ENCODE measurements at places on chromosomes 16 and 17.

GRCh38 chr17:76240461-76241203, at the start of gene RNF157:
Gene RNF157 (minus strand): TSS chr17:76240493. CDS start chr17:76240240, 253 bp downstream.
- peaks cover 62% of the 10 kb centered on the region for H3K27me3 ChIP-seq
- H3K36me3 ChIP-seq: no peaks in the 10 kb centered on the region
- DNase-seq: peak; percentile 81
- H3K27ac ChIP-seq: peak within 1 kb of the TSS; percentile 50

- H3K4me1 ChIP-seq: no peaks in the 10 kb centered on the region
- no peaks in the 10 kb centered on the region for H3K36me3 ChIP-seq
- no peak overlapping the region for H3K4me3 ChIP-seq
- H3K27ac ChIP-seq: no peak overlapping the region
- H3K27me3 ChIP-seq: no peaks in the 10 kb centered on the region
These were observed 394.0 kb downstream of the KCNJ2 start for GRCh38 chr17:70563281-70563820.

GRCh38 chr17:77618173-77618572, 340.3 kb upstream of the TNRC6C start:
- peaks cover 10% of the 10 kb centered on the region for H3K36me3 ChIP-seq
- DNase-seq: no peak
- H3K27me3 ChIP-seq: peaks cover 8% of the 10 kb centered on the region
- no peak overlapping the region for H3K27ac ChIP-seq
- no peak overlapping the region for H3K4me3 ChIP-seq

- H3K27ac ChIP-seq: no peak overlapping the region
- no peaks in the 10 kb centered on the region for H3K27me3 ChIP-seq
These were observed 605.5 kb upstream of the SALL1 start for GRCh38 chr16:51756447-51757123.

- no peaks in the 10 kb centered on the region for H3K36me3 ChIP-seq
- H3K4me3 ChIP-seq: no peak overlapping the region
- H3K27me3 ChIP-seq: no peaks in the 10 kb centered on the region
- no peak for DNase-seq
- no peak overlapping the region for H3K27ac ChIP-seq
These were observed 128.4 kb downstream of the WWOX start for GRCh38 chr16:78227855-78228254.

GRCh38 chr16:15900901-15901500, 12.6 kb upstream of the CEP20 start:
- H3K36me3 ChIP-seq: no peaks in the 10 kb centered on the region
- H3K4me3 ChIP-seq: no peak overlapping the region
- H3K27ac ChIP-seq: no peak overlapping the region
- DNase-seq: no peak
- H3K4me1 ChIP-seq: peaks cover 15% of the 10 kb centered on the region
- no peaks in the 10 kb centered on the region for H3K27me3 ChIP-seq

- H3K27me3 ChIP-seq: no peaks in the 10 kb centered on the region
- peaks cover 4% of the 10 kb centered on the region for H3K4me1 ChIP-seq
- H3K4me3 ChIP-seq: peak overlapping the region; percentile 89
These were observed 610 bp downstream of the RFNG start for GRCh38 chr17:82050761-82051641.

DNA sequence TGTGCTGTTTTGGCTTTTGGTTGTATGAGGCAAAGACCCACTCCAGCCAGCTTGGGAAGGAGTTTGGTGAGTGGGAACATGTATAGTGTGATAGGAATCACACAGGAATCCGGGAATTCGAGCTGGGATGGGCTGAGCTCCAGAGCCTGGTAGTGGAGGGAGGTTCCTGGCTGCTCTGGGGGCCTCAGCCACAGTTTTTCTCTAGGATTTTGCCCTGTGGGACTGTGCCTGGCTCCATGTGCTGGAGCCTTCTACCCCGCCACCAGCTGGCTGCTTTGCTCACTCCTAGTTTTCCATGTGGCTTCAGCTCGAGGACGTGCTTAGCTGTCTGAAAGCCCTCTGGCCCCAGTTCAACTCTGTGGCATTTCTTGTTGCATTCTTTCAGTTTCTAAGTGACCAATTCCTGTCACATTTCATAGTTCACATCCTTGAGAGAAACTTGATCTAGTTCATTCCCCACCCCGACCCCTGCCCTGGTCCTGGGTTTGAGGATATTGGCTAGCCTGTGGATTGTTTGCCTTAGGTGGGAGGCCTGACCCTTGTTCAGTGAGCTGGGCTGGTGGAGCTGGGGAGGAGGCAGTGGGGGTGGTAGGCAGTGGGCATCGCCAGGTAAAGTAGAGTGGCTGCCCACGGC, 5.0 kb downstream of the SEC14L1 start:
- no peaks in the 10 kb centered on the region for H3K27me3 ChIP-seq
- peaks cover 51% of the 10 kb centered on the region for H3K4me1 ChIP-seq
- peak overlapping the region; percentile 61 for H3K27ac ChIP-seq
- H3K4me3 ChIP-seq: no peak overlapping the region

DNA sequence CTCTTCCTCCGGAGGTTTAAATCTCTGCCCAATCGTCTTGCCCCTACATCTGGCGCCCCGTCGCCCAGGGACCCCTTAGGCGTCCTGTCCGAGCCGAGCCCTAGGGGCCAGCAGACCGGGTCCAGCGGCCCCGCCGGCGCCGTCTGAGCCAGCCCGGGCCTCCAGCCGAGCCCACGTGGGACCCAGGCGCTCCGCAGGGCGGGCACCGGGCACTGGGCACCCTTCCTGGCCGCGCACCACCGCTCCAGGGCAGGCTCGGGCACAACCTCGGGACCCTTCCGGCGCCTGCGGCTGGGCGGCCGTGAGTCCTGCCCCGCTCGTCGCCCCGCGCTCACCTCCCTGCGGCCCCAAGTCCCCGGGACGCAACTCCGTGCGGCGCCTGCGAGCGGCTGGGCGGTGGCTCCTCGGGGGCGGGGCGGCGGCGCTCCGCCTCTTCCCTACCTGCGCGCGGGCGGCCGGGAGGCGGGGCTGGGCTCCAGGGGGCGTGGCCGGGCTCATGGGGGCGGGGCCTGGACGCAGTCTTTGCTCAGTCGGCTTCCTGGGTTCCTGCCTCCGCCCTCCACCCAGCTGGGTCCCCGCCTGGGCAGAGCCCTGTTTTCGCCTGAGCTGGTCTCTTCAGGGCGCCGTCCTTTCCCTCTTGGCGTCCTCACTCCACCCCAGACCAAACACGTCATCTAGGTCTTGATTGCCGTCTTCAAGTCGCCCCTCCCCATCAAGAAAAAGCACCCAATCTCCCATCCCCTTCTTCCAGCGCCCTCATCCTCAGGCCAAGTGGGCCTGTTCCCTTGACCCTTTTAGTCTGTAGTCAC, at the start of gene RHBDF2:
TSS of gene RHBDF2 (minus strand) at position 406 of the 809 bp plus-strand sequence. CDS start 19,899 bp downstream, outside the sequence.
- peaks cover 48% of the 10 kb centered on the region for H3K4me1 ChIP-seq
- DNase-seq: peak; percentile 95
- H3K27me3 ChIP-seq: peaks cover 5% of the 10 kb centered on the region
- H3K4me3 ChIP-seq: peak within 1 kb of the TSS; percentile 82
- H3K27ac ChIP-seq: peak within 1 kb of the TSS; percentile 62

DNA sequence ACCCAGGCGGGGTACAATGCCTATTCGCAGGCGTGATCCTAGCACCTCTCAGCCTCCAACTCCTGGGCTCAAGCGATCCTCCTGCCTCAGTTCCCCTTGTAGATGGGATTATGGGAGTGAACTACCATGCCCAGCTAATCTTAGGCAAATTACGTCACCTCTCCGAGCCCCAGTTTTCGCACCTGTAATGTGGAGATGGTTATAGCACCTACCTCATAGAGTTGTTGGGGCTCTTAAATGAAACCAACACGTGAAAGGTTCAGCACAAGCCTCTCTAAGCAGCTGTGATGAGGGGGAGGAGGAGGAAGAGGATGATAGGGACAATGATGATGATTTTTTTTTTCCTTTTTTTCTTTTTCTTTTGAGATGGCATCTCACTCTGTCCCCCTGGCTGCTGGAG, 59.9 kb downstream of the ABR start:
- DNase-seq: no peak
- H3K27me3 ChIP-seq: peaks cover 2% of the 10 kb centered on the region
- H3K36me3 ChIP-seq: peaks cover 3% of the 10 kb centered on the region
- no peak overlapping the region for H3K27ac ChIP-seq
- H3K4me3 ChIP-seq: no peak overlapping the region

- peak; percentile 59 for DNase-seq
- no peak overlapping the region for H3K27ac ChIP-seq
- H3K4me1 ChIP-seq: peaks cover 33% of the 10 kb centered on the region
- H3K27me3 ChIP-seq: peaks cover 26% of the 10 kb centered on the region
- H3K4me3 ChIP-seq: peak overlapping the region; percentile 56
- H3K36me3 ChIP-seq: no peaks in the 10 kb centered on the region
These were observed 1.9 kb upstream of the C16orf74 start for GRCh38 chr16:85752511-85753420.

- peak overlapping the region; percentile 94 for H3K4me3 ChIP-seq
- H3K4me1 ChIP-seq: peaks cover 36% of the 10 kb centered on the region
- no peaks in the 10 kb centered on the region for H3K27me3 ChIP-seq
- peak overlapping the region; percentile 79 for H3K27ac ChIP-seq
- no peak for DNase-seq
These were observed 873 bp upstream of the RPS2 start for GRCh38 chr16:1965396-1966001.

DNA sequence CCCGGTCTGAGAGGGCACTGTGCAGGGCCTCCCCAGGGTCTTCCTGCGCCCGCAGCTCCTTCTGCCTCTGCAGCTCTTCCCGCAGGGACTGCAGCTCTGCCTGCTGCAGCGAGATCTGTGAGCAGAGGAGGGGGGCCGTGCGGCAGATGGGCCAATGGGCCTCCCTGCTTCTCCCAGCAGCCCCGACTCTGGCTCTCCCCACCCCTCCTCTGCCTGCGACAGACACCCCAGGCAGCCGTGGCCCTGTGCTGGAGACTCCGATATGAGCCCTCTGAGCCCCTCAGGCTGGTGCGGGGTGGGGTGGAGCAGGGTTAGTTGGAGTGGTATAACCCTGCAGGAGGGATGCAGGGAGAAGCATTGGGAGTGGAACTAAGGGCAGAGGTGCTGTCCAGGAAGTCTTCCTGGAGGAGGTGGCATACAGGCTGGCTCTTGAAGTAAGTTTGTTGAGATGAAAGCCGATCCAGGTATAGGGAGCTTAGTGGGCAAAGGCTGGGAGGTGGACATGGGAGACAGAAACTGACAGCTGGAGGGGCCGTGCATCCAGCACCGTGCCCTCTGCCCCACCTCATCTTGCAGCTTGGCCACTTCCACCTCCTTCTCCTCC, 5.0 kb downstream of the THOC6 start:
- H3K36me3 ChIP-seq: peaks cover 23% of the 10 kb centered on the region
- H3K27ac ChIP-seq: 0 out of 2 replicates have a peak overlapping the region, but pooled peaks have one; percentile 36
- no peaks in the 10 kb centered on the region for H3K27me3 ChIP-seq
- peaks cover 25% of the 10 kb centered on the region for H3K4me1 ChIP-seq
- DNase-seq: no peak

DNA sequence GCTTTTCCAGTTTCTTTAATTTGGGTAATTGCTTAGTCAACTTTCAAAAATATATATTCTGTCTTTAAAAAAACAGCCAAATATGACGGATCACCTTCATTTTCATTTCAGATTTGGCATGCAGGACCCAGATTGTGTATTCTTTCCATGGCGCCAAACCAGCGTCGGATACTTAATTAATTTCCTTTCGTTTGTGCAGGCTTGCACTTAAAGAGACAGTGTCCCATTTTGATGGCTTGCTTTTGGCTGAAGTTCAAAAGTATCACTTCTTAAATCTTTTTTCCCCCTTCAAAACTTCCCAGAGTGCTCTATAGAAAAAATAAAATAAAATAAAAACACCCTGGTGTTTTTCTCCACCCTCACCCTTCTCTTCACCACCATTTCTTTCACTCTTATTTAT, 394.5 kb upstream of the SOX9 start:
- no peak overlapping the region for H3K27ac ChIP-seq
- peaks cover 5% of the 10 kb centered on the region for H3K4me1 ChIP-seq
- H3K4me3 ChIP-seq: no peak overlapping the region
- no peaks in the 10 kb centered on the region for H3K36me3 ChIP-seq
- no peak for DNase-seq
- no peaks in the 10 kb centered on the region for H3K27me3 ChIP-seq

DNA sequence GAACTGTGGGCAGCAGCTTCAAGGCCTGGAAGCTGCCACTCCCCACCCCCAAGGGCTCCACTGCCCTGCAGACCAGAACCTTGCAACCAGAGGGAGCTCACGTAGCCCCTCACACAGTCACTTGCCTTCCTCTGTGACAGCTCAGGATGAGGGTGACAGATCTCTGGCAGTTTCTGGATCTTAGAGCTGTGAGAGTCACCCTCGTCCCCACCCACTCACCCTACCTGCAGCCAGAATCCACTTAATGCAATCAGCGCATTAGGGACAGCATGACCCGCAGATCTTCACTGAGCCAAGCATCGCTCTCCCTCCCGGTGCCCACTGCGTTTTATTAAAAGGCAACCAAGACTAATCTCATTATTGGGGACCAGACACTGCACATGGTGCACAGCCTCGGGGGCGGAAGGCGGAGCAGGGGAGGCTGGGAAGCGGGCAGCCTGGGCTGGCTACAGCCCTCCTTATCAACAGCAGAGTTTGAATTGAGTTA, 3.5 kb downstream of the CYB561 start:
- H3K27me3 ChIP-seq: no peaks in the 10 kb centered on the region
- peak; percentile 45 for DNase-seq
- peaks cover 31% of the 10 kb centered on the region for H3K4me1 ChIP-seq
- no peak overlapping the region for H3K27ac ChIP-seq
- no peak overlapping the region for H3K4me3 ChIP-seq

GRCh38 chr16:60060731-60061130, 1326.6 kb upstream of the GOT2 start:
- no peaks in the 10 kb centered on the region for H3K36me3 ChIP-seq
- H3K27ac ChIP-seq: no peak overlapping the region
- H3K27me3 ChIP-seq: no peaks in the 10 kb centered on the region
- no peak overlapping the region for H3K4me3 ChIP-seq
- no peaks in the 10 kb centered on the region for H3K4me1 ChIP-seq

DNA sequence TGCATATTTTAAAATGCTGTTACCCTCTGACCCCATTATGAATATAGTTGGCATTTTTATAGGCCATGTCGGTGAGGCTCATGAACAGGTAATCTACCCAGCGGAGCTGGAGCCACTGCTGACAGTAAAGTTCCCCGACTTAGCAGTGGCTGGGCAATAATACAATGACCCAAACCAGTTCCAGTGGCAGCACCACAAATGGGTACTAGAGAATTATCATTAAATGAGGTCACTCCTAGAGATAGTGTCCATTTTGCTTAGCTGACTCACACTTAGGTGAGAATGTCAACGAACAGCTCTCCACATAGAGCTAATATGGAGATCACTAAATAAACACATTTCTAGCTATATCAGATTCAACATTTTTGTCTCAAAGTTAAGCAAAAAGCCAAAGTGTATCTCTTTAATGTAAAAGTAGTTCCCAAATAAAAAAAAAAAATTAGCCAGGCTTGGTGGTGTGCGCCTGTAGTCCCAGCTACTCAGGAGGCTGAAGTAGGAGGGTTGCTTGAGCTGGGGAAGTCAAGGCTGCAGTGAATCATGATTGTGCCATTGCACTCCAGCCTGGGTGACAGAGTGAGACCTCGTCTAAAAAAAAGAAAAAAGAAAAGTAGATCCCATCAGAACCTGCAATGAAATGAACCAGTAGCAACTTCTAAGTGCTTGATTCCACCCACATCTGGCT, 7.4 kb downstream of the MYO1D start:
- no peak overlapping the region for H3K4me3 ChIP-seq
- H3K27ac ChIP-seq: no peak overlapping the region
- DNase-seq: no peak

GRCh38 chr16:13519871-13520270, 400.1 kb upstream of the ERCC4 start:
- DNase-seq: no peak
- H3K4me1 ChIP-seq: peaks cover 41% of the 10 kb centered on the region
- peaks cover 10% of the 10 kb centered on the region for H3K36me3 ChIP-seq
- no peaks in the 10 kb centered on the region for H3K27me3 ChIP-seq

- no peak overlapping the region for H3K4me3 ChIP-seq
- H3K4me1 ChIP-seq: peaks cover 23% of the 10 kb centered on the region
- H3K27me3 ChIP-seq: peaks cover 12% of the 10 kb centered on the region
- peaks cover 12% of the 10 kb centered on the region for H3K36me3 ChIP-seq
These were observed 248.0 kb upstream of the GSE1 start for GRCh38 chr16:85365120-85365519.

All from WTC11 (cell line).